Cortex of kidney (tissue), 1 donor: ENCODE measurements at places on chromosomes 7 and 10.

- no peak for DNase-seq
Measured at GRCh38 chr10:111297351-111297848, 220.6 kb downstream of the ADRA2A start.

DNA sequence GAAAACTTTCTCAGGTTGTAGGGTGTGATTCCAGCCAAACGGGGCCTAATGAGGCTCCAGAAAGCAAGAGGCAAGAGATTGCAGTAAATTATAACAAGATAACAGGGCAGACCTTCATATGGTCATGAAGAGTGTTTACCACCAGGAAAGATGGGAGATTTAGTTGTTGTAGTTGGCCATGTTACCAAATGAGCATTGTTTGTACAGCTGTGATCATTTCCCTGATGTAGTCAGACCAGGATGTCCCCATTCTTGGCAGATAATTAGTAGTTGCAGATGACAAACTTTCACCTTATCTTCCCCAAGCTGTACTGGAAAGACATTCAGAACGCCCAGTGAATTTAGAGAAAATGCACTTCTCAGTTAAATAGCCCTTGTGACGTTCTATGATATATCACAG lies 630.8 kb downstream of the ANKRD7 start:
- no peak for DNase-seq

DNA sequence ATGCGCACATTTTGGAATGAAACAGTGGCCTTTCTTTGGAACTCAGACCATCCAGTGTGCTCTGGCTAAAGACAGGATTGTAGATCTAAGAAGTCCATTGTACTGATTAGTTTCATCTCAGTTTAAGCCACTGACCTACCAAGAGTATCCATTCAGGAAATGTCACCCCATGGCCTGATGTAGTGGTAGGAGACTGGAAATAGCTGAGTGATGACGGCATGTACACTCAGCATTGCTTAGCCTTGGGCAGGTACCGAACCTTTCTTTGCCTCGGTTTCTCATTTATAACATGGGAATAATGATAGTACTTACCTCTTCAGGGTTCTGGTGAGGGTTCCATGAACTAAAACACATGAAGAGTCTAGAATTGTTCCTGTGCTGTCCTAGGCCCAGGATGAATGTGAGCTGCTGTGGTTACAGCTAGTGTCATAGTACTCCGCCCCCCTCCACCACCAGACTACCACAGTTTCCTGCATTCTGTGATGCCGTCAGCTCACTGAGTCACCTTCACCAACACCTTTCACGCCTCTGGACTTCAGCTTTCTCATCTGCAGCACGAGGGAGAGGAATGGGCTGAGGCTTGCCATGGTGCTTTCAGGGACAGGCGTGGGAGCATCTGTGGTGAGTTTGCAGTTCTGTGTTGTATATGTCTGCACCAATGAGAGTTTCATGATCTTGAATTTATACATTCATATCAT lies 484.0 kb upstream of the GALNT17 start:
- DNase-seq: no peak

DNA sequence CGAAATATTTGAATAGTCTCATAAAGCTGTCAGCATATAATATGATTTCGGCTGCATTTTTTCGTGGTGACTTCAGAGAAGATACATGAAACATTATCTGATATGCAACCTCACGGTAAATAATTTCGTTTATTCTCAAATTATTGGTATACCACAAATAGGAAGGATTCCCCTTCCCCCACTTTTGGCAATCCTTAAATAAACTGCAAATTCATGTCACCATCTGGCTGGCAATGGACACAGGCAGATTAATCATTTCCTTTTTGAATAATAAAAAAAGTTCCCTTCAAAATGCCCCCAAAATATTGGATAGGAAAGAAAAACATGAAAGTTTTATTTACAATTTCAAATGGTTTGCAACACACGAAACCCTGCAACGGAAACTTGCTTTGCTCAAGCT lies 234.5 kb upstream of the MEOX2 start:
- DNase-seq: no peak

DNA sequence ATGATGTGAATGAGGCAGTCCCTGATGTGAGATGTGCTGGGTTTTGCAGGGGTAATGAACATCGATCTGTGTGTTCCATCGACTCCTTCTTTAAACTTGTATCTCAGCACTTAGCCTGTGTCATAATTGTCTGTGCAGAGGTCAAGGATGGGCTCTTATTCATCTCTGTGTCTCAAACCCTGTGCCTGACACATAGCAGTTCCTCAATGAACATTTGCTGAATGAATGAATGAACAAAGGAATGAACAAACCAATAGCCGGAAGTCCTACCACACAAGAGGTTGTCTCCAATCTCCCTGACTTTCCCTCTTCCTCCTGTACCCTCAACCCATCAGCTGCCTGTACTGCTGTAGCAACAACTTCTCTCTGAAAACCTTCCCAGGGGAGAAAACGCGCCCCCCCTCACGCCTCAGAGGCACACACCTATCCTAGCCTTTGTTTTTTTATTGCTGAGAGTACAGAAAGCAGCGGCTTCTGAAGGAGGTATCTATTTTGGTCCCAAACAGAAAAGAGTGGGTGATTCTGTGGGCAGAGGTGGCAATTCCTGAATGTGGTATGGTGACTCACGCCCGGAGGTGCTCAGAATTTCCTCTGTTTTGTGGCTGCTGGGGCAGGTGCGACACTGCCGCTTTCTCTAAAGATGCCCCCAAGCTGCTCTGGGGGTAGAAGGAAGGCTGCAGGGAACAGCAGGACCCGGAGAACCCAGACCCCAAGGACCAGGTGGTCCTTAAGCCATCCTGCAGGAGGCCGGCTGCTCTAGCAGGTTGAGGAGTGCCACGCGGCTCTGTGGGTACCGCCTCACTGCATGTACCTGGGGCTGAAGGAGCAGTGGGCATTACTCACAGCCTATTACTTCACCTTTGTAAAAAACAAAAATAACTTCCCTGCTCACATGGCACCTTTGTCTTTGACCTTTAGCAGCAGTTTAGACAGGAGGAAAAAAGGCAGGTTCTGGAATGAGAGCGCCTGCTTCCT lies 9.6 kb downstream of the IL2RA start:
- no peak for DNase-seq

DNA sequence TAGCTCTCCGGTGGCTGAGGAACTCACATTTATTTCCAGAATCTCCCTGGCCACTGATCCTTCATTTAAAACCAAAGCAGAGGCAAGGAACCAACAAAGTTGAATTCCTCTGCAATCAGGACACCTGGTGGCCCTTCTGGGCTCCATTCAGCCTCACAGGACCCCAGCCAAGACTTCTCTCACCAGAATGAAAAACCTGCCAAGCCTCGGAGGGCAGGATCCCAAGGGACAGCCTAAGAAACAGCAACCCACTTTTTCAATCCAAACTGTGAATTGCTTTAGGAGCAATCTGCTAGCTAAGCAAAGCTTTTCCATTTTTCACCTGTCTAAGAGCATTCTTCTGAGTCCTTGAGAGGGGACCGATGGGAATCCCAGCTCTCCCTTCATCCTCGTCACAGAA lies 34.6 kb downstream of the OAT start:
- no peak for DNase-seq

GRCh38 chr7:104627516-104627915 lies 299.1 kb downstream of the LHFPL3 start:
- DNase-seq: no peak

- DNase-seq: no peak
Measured at GRCh38 chr10:101965075-101965765, 90.8 kb downstream of the ARMH3 start.

DNA sequence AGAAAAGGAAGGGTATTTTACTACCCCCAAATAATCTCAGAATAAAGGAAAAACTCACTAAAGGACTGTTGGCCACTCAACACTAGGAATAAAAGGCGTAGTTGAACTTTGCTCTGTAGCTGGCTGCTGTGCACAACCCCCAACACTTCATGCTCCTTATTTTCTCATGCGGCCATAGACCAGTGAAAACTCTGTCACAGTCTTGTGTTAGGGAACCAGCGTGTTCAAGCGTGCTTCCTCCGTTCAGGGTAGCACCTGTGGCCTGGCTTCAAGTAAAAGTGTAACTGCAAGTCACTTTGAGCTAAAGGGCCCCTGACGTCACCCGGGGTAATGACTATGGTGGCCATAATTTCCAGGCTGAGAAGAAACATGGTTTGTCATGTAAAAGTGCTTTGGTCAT lies 27.0 kb downstream of the BLNK start:
- DNase-seq: no peak

DNA sequence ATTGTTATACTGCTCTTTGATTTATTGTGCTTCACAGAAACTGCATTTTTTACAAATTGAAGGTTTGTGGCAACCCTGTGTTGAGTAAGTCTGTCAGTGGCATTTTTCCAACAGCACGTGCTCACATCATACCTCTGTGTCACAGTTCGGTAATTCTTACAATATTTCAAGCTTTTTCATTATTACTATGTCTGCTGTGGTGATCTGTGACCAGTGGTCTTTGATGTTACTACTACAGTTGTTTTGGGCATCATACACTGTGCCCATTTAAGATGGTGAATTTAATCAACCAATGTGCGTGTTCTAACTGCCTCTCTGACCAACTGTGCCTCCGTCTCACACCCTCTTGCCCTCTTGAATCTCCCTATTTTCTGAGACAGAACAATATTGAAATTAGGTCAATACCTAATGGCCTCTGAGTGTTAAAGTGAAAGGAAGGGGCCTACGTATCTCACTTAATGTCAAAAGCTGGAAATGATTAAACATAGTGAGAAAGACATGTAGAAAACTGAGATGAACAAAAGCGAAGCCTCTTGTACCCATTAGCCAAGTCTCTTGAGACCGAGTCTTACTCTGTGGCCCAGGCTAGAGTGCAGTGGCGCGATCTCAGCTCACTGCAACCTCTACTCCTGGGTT lies 20.2 kb upstream of the ASL start:
- no peak for DNase-seq

- no peak for DNase-seq
Measured at GRCh38 chr10:19811540-19811939, 4.7 kb upstream of the PLXDC2 start.

- no peak for DNase-seq
Measured at GRCh38 chr7:136290351-136290750, 313.2 kb upstream of the MTPN start.

- DNase-seq: no peak
Measured at GRCh38 chr10:50395851-50396250, 144.5 kb upstream of the ASAH2 start.

DNA sequence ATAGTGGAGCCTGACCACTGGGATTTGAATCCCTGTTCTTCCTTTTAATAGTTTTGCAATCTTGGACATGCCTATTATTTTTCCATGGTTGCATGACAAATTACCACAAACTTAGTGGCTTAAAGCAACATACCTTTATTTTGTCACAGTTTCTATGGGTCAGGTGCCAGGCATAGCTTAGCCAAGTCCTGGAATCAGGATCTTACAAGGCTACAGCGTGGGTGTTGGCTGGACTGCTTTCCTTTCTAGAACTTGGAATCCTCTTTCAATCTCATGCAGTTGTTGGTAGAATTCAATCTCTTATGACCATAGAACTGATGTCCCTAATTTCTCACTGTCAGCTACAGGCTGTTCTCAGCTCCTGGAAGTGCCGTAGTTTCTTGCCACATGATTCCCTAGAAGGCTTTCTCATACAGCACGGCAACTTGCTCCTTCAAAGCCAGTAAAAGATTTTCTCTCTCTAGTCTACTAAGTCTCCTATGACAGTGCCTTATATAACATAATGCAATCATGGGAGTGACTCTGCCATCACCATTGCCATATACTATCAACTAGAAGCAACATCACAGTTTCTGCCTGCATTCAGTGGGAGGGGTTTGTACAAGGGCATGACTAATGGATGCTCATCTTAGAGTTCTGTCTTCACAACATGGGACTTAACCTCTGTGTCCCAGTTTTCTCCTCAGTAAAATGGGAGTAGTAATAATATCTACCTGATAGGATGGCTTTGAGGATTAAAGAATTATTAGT lies 243.4 kb upstream of the FZD1 start:
- DNase-seq: no peak
